Colonic mucosa (tissue), 4 donors: ENCODE measurements at places on chromosomes 5 and 9.

GRCh38 chr9:32571969-32572899 is 725 bp downstream of the NDUFB6 start:
- peak; percentile 80 for DNase-seq

- DNase-seq = peak; percentile 93
These were observed 222.3 kb downstream of the GLIS3 start for GRCh38 chr9:4077499-4078102.

DNA sequence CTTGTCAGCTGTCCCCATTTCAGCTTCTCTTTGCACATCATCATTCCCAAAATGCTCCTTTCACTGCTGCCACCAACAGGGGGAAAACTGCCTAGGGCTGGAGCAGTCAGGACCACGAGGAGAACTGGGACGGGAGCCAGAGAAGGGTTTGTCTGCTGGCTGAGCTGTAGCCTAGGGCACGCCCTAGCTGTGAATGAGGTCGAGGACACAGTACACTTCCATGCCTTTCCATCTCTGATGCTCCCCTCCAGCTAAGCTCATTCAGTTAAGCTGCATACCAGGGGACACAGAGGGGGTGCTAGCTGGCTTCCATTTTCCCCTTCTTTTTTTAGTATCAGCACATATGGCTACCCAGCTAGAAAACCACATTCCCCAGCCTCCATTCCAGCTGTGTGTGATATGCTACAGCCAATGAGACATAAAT is 64.7 kb downstream of the STK10 start:
- peak; percentile 66 for DNase-seq

GRCh38 chr5:126138281-126138931 is 284.8 kb upstream of the GRAMD2B start:
- no peak for DNase-seq

DNA sequence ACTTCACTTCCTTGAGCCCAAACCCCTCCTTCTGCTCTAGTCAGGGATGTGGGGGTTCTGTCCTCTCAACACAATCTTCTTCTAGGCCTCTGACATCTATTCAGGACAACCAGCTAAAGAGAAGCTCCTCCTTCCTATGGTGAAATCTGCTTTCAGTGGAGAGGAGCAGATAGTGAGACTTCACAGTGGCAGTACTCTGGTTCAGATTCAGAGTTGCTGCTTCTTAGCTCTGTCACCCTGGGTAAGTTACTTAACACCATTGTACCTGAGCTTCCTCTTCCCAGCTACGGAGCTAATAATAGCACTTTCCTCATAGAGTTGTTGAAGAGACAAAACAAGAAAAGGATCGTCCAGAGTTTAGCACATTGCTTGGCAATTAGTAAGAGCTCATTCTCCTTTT is 77.3 kb upstream of the LARP1 start:
- DNase-seq = no peak

GRCh38 chr9:108517651-108518365 is 338.0 kb downstream of the ACTL7B start:
- DNase-seq = no peak
